ENCODE measurements at places on chromosomes 4 and X.
A peak's percentile ranks its signal among the peaks of the same experiment; 100 is the strongest.

DNA sequence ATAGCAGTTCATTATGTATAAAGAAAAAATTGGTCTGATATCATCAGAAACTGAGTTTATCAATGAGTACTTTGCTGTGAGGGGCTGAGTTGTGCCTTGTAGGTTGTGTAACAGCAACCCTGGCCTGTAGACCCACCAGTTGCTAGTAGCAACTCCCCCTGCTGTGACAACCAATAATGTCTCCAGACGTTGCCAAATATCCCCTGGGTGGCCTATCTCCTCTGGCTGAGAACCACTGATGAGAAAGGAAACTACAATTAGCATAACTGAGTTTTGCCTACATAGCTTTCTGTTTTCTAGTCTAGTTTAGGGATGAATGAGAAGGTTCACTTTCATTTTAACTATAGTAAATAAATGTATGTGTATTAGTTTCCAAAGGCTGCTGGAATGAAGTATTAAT, 234.1 kb downstream of the CPE start:
- no peak for DNase-seq

GRCh38 chrX:102339312-102340298, 92.6 kb downstream of the NXF2 start:
- DNase-seq = no peak

DNA sequence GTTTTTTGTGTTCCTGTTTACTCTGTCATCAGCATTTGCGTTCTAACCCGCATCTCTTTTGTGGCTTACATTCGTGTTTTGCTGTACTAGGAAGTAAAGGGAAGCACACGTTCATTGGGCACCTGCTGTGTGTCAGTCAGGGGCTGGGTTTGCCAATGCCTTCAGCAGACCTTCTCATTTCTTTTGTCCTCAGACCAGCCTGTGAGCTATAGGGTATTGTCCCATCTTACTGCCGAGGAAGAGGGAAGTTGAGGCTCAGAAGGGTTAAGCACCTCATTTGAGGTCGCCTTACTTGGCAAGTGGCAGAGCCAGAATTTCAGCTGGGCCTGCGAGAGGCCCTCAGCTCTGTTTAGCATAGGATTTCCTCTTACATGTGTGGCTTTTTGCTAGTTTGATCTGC, 8.7 kb downstream of the TBC1D14 start:
- DNase-seq = peak; percentile 43

- DNase-seq = no peak
These were observed 26.8 kb downstream of the PRPS1 start for GRCh38 chrX:107654872-107655761.

- no peak for DNase-seq
These were observed 158.9 kb downstream of the GC start for GRCh38 chr4:71625005-71625404.

GRCh38 chr4:139940600-139940999, 213.4 kb downstream of the MAML3 start:
- no peak for DNase-seq

GRCh38 chr4:60953826-60954225, 246.3 kb upstream of the ADGRL3 start:
- no peak for DNase-seq

- DNase-seq = no peak
These were observed 6.4 kb downstream of the MTM1 start for GRCh38 chrX:150574559-150575418.

DNA sequence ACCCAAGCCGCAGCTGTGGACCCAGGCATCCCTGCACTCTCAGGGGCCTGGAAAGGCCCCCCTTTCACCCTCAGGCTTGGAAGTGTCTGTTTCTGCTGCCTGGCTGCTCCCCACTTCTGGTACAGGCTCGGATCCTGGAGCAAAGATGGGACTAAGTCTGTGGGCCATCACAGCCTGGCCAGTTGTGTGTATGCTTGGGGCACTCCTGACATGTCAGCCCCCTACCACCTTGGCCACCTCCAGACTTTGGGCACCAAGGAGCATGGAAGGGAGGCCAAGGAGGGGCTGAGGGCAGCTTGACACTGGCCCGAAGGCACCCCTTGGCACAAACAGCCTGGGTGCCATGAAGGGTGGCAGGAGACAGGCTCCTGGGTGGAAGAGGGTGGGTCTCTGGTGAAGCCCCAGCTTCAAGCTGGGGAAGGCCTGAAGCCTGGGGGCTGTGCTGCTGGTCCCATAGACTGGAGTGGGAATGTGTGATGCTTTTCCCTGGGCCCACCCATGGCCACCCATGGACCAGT, 799.4 kb upstream of the AGA start:
- DNase-seq = no peak

- no peak for DNase-seq
These were observed 195.5 kb upstream of the VEGFC start for GRCh38 chr4:176988226-176988625.

DNA sequence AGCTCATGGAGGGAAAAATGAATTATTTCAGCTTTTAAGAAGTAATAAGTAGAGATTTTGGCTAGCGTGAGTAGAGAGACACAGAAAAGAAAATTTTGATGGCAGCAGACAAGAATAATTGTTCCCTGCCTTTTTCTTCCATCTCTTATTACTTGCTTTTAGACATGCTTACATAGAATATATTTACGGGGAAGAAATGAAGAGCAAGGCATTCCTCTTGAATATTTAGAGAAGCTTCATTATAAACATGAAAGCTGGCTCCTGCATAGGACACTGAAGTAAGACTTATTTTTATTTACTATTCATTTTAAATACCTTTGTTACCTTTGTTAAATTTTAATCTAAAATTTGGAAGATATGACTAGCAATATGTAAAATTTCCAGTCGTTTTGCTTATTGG, 32.2 kb downstream of the DCK start:
- DNase-seq = no peak

- DNase-seq = no peak
These were observed 29.8 kb downstream of the SGMS2 start for GRCh38 chr4:107854356-107855022.

GRCh38 chrX:47577901-47578300, 4.3 kb upstream of the TIMP1 start:
- no peak for DNase-seq

DNA sequence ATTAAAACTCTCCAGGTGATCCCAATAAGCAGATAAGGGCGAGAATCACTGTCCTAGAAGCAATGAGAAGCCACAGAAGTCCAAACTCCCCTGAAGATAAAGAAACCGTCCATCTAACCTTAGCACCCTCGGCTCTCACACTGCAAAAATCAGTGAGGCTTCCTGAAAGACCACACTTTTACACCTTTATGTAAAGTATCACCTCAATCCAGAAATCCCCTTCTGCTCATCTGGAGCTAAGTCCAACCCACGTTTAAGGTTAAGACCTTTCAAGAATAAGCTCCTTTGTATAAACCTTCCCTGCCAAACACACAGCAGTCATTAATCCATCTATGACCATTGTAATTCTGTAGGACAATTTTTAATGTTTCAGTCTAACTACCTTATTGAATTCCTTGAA, 41.7 kb downstream of the LIN54 start:
- no peak for DNase-seq

DNA sequence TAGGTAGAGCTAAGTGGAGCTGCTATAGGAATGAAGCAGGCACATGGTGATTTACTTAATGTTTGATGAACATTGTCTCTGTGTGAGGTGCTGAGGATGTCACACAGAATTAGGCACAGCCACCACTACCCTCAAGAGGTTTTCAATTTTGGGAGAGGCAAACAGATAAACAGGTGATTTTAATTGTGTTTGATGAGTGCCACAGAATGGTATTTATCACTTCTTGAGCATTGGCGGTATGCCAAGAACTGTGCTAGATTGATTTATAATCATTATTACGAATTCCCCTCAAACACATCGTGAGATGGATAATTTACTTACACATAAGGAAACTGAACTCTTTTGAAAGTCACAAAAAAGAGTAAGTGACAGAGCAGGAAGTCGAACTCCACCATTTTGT, 74.8 kb downstream of the FREM3 start:
- peak; percentile 42 for DNase-seq

GRCh38 chr4:128832243-128832625, 22.7 kb downstream of the JADE1 start:
- no peak for DNase-seq

- DNase-seq = no peak
These were observed 120.9 kb upstream of the GRID2 start for GRCh38 chr4:92182736-92183407.

GRCh38 chr4:154779362-154779947, 1.6 kb upstream of the RBM46 start:
- peak; percentile 4 for DNase-seq

GRCh38 chrX:30572004-30572403, 5.6 kb downstream of the TASL start:
- no peak for DNase-seq

- no peak for DNase-seq
These were observed 35.3 kb downstream of the ARAP2 start for GRCh38 chr4:36208893-36209473.

GRCh38 chr4:8326206-8326605, 56.7 kb downstream of the HTRA3 start:
- DNase-seq = no peak

DNA sequence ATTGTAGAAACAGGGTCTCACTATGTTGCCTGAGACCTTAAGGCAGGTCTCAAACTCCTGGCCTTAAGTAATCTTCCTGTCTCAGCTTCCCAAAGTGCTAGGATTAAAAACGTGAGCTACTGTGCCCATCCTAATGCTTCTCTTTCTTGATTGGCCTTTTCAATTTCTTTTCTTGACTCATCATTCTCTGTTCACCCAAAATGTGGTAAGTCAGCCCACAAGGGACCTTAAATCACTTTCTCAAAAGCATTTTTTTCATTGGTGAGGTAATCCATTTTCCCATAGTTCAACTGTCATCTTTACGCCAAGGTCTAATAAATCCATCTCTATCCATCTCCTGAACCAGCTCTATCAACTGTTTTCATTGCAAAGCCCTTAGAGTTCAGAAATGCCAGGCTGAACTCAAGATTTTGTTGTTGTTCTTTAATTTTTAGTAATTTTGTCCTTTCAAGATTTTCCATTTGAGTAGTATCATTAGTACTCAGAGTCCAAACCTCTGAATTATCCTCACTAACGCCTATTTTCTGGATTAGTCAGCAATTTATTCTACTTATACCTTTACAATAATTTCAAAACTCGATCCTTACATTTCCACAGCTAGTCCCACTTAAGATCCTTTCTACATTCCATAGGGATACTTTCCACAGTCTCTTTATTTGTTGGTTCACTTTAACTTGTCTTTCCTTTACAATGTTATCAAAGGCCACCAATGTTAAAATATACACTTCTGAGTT, 528.6 kb downstream of the IL15 start:
- DNase-seq = no peak

- DNase-seq = no peak
These were observed 19.8 kb downstream of the BEX3 start for GRCh38 chrX:103396186-103396585.

- no peak for DNase-seq
These were observed 1495.4 kb downstream of the RPA4 start for GRCh38 chrX:98379134-98379533.

DNA sequence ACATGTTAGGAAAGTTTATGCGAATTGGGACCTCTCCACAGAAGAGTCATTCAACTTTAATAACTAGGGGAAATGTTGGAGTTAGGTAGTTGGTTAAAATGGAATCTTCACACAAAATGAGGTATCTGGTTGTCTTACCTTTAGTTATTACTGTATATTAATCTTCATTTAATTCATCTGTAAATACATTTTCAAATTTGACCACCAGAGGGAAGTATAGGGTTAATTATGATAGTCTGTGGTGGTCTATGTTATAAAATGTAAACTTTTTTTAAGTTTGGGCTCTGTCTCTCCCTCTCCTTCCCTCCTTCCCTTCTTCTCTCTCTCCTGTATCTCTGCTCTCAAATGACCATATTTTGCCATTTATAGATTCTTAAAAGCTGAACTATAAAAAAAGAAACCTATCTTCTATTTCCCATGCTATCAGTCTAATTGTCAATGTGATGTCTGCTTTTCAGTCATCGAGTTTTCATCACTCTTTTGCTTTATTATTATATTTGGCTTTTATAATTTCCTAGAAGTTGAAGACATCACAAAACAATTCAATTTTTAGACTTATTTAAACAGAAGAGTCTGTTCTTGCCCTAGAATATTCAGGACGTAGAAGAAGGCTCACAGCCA, 49.8 kb downstream of the TMEM144 start:
- no peak for DNase-seq

GRCh38 chrX:1434871-1435240, 17.9 kb downstream of the ASMTL start:
- DNase-seq = no peak

DNA sequence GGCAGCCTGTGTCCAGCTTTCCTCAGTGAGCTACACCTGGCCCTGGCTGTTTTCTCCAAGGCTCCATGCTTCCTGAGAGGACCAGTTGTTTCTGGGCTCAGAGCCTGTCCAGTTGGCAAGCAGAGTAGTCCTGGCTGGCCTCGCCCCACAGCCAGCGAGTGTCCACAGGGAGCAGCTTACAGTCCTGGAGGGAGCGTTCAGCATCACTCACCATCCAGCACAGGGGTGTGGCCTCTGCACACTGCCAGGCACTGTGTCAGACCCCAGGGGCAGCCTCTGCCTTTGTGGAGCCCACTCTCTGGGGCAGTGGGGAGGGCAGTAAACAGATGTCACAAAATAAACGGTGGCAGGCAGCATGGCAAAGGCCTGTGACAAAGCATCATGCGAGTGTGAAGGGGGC, 23.9 kb downstream of the EVC start:
- DNase-seq = no peak

DNA sequence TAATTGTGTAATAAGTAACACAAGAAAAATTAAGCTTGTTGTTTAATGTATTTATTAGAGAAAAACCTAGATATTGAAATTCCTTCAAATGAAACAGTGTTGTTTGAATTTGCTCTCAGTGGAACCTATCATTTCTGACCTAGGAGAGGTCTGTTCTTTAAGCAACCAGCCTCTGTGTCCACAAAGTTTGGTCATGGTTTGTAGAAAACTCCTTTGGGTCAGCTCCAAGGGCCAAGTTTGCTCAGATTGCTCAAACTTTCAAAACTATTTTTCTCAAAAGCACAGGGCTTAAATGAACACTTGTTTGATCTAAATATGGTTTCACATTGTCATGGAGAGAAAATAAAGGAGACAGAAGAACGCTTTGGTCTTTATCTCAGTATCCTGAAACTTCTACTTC, 29.6 kb upstream of the RPL34 start:
- DNase-seq = no peak

DNA sequence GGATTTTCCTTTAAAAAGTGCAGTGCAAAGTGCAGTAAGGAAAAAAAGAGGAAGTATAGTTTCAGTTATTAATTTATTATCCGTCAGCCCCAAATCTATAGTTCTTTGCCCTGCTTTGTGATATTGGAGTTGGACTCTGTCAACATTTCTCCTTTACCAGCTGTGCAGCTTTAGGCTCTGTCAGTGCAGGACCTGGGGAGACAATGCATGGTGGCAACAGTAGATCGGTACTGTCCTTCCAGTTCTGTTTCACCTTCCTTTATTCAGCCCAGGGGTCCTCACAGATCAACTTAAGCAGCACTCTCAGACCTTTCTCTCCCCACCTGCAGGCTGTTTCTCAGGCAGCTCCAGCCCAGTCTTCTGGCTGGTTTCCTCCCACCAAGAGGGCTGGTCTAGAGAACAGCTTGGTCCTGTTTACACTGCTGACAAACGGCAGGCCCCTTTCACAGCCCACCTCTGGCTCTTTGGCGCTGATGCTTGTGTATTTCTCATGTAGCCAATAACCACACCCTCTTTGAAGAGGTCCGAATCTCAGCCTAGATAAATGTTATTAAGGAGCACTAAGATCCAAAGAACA, 71.6 kb downstream of the MCUB start:
- DNase-seq = peak; percentile 37

Measured in NCI-H1092 treated with DMSO at 0.1 percent for 48 hours (cell line).